ENCODE measurements at places on chromosomes 12 and 14.

DNA sequence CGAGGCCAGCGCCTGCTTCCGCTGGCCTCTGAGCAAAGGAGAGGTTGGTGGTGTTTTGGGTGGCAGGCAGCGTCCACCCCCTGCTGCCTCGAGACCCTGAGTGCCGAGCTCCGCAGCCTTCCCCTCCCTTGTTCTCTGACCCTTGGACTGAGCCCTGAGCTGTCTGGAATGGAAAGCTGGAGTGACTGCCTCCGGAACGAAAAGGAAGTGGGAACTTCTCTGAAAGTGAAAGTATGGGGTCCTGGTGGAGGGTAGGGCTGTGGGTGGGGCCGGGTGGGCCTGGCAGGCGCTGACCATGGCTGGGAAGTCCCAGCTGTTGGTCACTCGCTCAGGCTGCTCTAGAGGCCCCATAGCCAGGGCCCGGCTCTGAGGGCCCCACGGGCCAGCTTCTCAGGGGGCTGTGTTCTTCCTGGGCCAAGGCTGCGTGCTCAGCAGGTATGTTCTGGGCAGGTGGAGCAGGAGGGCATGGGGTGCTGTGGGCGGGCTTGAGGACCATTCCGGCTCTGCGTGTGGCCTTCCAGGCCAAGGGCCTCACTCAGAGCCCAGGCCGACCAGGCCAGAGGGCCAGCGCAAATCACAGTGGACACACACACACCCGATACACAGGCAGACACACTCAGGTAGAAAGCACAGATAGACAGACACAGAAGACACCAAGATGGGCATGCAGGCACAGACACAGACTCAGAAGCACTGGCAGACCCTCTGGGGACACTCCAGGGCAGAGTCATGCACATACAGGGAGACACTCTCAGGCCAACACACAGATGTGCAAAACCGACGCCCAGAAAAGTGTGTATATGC, at the start of gene EXOC3L4:
Gene EXOC3L4 (plus strand): TSS at position 320 of the 804 bp plus-strand sequence. CDS start 5,495 bp downstream, outside the sequence.
- no peak for DNase-seq

- no peak for DNase-seq
These were observed 29.9 kb downstream of the ANO4 start for GRCh38 chr12:100824476-100824875.

- DNase-seq: no peak
These were observed 30.0 kb downstream of the SLC39A9 start for GRCh38 chr14:69428289-69428998.

GRCh38 chr14:31977001-31977556, 100.0 kb upstream of the ARHGAP5 start:
- DNase-seq: no peak

GRCh38 chr12:49866859-49867569, 24.1 kb upstream of the BCDIN3D start:
- DNase-seq: peak; percentile 49

- no peak for DNase-seq
These were observed 410.1 kb downstream of the NAV3 start for GRCh38 chr12:78240827-78241226.

GRCh38 chr14:102580550-102581110, 11.8 kb upstream of the RCOR1 start:
- DNase-seq: no peak

GRCh38 chr14:100297320-100298300, 8.6 kb downstream of the SLC25A29 start:
- no peak for DNase-seq

DNA sequence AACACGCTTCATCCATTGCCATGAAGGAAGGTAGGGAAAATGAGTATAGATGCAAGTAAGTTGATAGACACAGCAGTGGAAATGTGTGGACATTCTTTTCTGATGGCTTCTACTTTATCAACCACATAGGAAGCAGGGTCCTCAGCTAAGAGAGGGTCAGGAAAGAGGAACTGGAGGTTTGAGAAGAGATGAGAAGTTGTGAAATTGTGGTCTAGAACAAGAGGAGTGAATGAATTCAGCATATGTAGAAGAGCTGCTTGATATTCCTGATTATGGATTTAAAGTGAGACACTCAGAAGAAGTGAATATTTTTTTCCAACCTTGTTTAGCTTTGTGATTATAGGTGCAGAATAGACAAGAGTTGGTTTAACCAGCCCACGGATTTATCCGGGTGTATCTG, 128.5 kb downstream of the SLC15A5 start:
- DNase-seq: no peak

GRCh38 chr14:23409475-23409874, 1.4 kb upstream of the MYH6 start:
- no peak for DNase-seq

DNA sequence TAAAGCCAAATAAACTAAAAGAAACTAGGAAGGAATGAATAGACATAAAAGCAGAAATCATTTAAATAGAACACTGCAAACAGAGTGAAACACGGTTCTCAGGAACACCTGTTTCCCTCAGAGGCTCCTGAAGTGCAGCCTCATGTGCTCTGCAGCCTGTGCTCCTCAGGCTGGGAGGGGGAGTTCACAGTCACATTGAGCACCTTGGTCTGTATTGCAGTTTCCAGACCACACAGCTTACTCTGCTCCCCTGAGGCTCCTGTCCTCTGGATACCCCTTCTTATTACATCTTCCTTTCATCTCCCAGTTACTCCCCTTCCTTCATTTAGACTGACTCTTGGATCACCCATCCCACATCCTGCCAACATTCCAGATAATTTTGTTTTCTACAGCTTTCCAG, 49.7 kb upstream of the DCD start:
- DNase-seq: no peak

GRCh38 chr12:123269395-123269892, 2.2 kb downstream of the CDK2AP1 start:
- DNase-seq: no peak

- no peak for DNase-seq
These were observed 9.4 kb downstream of the CCND2 start for GRCh38 chr12:4282892-4283511.

DNA sequence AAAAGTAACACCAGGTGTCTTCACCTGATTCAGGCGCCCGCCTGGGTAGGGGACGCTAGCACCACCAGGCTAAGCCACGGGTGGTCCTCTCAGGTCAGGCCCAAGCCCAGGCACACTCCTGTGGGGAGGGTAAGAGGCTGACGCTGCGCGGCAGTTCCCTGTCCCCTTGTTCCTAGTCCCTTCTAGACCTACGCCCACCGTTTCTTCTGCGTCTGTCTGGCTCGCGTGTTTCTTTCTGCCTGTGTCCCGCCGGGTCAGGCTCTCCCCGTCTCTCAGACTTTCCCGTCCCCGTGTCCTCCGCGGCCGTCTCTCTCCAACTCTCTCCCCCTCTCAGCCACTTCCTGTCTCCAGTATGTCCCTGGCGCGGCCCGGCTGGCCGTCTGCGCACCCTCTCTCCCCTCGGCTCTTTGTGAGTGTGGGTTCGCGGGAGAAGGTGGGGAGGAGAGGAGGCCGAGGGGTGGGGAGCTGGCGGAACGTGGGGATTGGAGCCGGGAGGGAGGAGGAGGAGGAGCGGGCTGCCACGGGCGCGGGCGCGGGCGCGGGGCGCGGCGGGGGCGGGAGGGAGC, 3.1 kb upstream of the TNS2 start:
- DNase-seq: peak; percentile 25
